H7 (cell line): ENCODE measurements at places on chromosomes 11 and 22. TPM values are rescaled to one million over a fixed set of nuclear protein-coding genes. Genes with fewer than 3 reads are reported as not detected.

Gene MAPK8IP2
- total RNA-seq: 1.7 and 3.4 TPM in 2 replicates

DNA sequence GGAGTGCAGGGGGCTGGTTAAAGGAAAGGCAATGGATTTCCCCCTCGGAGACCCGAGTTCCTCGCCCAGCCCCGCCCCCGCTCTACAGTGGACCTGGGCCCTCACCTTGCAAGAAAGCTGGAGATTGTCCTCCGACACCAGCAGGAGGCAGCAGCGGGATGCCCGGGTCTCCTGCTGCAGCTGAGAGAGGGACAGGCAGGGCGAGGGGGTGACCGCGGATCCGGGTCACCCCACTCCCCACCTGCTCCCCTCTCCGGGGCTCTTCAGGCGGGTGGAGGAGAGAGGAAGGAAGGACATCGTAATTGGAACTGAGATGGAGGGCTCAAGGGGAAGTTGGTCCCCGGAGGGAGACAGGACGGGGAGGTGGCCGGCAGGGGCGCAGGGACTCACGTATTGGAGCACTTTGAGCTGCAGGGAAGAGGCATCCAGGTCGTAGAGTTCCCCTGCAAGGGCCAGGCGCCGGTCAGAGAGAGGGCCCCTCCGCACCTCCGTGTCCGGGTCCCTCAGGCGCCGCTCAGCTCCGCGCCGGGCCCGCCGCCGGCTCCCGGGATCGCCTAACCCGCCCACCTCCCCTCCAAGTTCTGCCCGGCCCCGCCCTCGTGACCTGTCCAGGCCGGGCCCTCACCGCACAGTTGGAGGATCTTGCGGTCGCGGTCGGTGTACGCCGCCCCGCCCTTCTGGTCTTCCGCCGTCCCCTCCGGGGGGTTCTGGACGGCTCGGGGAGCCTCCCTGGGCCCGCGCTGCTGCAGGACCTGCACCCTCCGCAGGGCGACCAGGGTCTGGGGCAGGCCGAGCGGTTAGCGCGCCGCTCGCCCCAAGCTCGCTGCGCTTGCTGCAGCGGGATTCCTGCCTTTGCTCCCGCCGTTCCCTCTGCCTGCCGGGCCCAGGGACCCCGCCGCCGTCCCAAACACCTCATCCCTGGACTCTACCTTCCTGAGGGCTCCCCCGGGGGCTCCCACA, 84.1 kb downstream of the PDE2A start:
- DNase-seq: peak; percentile 93

DNA sequence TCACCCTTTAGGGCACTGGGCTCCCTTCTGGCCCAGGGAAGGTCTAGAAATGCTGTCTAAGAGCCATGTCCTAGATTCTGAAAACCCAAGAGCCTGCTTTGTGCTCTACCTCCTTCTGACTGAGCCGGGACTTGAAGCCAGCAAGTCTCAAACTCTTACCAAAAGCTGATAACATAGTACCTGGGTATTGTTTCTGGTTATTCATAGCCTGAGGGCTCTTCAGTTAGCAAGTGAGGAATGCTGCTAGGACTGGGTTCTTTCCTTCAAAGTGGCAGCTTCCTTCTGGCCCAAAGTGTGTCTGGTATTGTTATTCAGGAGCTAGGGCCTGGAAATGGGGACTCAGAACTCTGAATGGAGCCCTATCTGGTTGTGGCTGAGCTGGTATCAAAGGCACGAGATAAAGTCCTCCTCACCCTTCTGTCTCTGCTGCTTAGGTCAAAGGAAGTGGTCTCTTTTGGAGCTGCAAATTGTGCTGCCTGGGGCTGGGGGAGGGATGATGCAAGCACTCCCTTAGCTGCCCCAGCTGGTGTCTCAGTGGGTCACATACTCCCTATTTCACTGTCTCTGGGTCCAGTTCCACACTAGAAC, 696.0 kb upstream of the CCDC179 start:
- DNase-seq: no peak

DNA sequence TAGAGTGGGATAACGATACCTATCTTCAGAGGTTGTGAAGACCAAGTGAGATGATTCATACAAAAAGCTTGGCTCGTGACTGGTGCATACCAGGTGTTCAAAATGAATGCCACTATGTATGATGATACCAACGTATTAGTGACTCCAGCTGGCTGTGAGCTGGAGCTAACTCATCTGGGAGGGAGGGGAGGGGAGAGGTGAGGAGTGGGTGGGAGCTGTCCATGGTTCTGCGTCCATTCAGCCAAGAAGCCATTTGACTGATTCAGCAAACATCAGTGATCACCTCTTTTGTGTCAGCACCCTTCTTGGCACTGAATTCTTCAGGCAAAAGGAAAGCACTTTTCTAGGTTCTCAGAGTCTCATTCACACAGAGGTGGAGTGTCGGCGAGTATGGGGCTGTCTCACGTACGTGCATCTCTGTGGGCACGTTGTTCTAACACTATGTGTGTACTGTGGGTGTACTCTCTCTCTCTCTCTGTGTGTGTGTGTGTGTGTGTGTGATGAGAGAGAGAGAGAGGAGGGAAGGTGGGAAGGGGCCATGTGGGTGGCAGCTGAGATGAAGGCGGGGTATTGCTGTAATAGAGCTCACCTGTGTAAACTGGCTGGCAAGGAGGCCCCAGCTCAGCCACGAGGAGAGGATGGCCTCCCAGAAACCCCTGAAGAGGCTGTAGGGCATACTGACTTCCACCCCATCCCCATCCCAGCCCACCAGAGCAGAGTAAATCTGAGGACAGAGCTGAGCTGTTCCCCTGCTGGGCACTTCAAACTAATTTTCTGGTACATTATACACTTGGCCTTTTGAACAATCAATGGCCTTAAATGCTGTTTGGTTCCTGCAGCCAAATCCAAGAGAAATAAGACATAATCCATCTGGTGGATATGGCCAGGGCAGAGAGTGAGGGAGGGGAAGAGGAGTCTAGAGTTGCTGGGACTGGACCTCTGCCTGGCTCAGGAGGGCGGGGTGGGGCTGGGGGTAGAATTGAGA, 96.1 kb upstream of the THY1 start:
- DNase-seq: peak; percentile 86

GRCh38 chr11:48172818-48173609, 43.6 kb upstream of the OR4B1 start:
- DNase-seq: peak; percentile 74

- no peak for DNase-seq
These were observed 12.2 kb downstream of the BDNF start for GRCh38 chr11:27688076-27688475.

- no peak for DNase-seq
These were observed 48.0 kb downstream of the LRRC32 start for GRCh38 chr11:76622493-76623094.

DNA sequence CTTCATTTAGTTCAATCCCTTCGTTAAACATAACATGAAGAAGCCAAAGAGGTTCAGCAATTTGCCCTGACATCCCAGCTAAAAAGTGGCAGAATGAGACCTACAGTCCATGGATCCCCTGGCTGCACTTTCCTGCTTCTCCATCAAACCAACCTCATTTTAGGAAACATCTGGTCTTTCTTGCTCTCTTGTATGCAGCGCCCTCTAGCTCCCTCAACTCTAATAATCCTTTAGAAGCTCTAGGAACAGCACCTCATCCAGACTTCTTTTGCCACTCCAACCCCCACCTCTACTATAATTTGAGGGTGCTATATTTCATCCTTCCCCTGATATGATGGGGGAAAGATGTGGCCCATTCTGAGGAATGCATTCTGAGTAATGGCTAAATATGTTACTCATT, 7.4 kb downstream of the CNTF start:
- peak; percentile 37 for DNase-seq

Gene TEX12
- total RNA-seq: 0.21 TPM in 1 of 2 replicates, not detected in the other

DNA sequence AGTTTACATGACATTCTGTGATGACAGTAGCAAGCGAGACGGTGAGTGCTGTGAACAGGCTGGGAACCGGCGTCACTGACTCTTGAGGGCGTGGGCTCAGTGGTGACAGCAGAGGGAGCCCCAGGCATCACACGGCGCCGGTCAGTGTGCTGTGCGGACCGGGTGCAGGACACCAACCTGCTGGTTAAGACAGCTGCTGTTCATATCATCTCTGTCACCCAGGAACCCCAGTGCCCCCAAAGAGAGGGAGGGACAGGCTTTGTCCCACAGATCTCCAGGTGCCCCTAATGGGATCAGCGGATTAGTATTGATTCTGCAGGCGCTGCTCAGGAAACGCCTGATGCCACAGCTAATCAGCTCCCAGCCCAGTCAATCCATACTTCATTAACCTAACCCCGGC, 18.4 kb downstream of the B3GAT1 start:
- peak; percentile 93 for DNase-seq

DNA sequence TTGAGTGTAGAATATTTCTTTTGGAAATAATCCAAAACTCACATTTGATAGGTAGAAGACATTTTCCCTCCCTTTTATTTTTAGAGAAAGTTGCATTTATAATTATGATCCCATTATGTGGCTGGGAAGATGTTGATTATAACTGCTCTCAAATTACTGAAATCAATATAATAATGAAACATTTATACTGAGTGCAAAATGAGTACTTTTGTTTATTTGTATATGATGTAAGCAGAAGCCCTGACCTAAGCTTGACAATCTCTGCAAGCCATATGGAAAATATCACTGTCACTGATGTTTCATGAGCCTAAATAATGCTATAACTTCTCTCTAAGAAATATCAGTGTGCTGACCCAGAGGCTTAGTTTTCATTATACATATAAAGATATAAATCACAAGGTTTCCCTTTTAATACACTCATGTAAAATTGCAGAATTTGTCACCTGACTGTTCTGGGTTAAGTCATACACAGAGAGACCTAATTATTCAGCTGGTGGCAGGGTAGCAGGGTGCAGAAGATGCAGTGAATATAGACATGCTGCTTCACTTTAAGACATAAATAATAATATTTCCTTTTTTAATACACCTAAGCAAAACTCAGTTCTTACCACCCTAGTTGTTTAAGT, 99.2 kb downstream of the BBOX1 start:
- DNase-seq: no peak
